ENCODE measurements at places on chromosomes 12 and 14. TPM values are rescaled to one million over a fixed set of nuclear protein-coding genes. Genes with fewer than 3 reads are reported as not detected.

GRCh38 chr12:2453076-2453760 is 341.6 kb upstream of the FKBP4 start:
- DNase-seq, result no peak

- no peak for DNase-seq
Observed at GRCh38 chr12:114403690-114404066, 2.3 kb downstream of the TBX5 start.

GRCh38 chr12:9617124-9617523 is 9.4 kb upstream of the KLRB1 start:
- DNase-seq, result no peak

- DNase-seq, result no peak
Observed at GRCh38 chr12:19998411-19998810, 369.9 kb upstream of the PDE3A start.

DNA sequence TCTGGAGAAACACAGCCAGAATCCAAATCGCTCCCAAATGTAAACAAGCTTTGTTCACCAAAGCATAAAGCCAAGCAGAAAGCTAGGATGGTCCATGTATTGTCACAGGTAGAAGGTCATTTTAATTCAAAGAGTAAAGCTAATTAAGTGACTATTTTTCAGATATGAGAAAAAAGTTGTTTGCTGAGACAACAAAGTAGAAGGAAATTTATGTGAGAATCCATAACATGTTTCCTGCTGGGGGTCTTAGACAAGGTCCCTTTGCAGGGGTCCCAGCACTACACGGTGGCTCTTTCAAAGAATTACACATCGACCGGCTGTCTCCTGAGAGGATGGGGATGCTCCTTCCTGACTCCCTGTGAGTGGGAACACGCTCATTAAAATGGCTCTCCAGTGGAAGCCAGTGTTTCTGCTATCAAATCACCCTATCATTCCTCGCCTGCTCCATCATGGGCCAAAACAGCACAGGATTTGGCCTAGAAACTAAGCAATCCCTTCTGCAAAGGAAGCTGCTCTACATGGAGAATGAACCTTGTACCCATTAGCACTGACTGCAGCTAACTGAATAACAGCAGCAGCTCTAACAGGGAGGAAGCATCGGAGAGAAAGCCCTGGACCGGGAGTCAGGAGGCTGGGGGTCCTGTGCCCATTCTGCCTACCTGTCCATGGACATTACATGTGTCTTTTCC is 175.3 kb downstream of the STXBP6 start:
- no peak for DNase-seq

- no peak for DNase-seq
Observed at GRCh38 chr14:64061706-64062105, 208.9 kb downstream of the SYNE2 start.

C12orf76 gene
- total RNA-seq, result 16.1 TPM

SLC2A14 gene
- total RNA-seq, result not detected

AQP6 gene
- total RNA-seq, result not detected

LRRC10 gene
- total RNA-seq, result not detected

NRL gene
- 6.5 TPM for total RNA-seq

PMCH gene
- total RNA-seq, result not detected

Measured in thyroid gland (tissue), 4 donors.